ENCODE measurements at places on chromosomes 4 and X.
A peak's percentile ranks its signal among the peaks of the same experiment; 100 is the strongest.

GRCh38 chr4:7759216-7759615 is 180.4 kb downstream of the AFAP1 start:
- peak; percentile 28 for DNase-seq

- no peak for DNase-seq
Measured at GRCh38 chr4:13907255-13907751, 279.8 kb upstream of the BOD1L1 start.

GRCh38 chrX:40167233-40167849 is 69.6 kb upstream of the BCOR start:
- no peak for DNase-seq

GRCh38 chr4:153146031-153146430 is 58.2 kb upstream of the TRIM2 start:
- DNase-seq = no peak

DNA sequence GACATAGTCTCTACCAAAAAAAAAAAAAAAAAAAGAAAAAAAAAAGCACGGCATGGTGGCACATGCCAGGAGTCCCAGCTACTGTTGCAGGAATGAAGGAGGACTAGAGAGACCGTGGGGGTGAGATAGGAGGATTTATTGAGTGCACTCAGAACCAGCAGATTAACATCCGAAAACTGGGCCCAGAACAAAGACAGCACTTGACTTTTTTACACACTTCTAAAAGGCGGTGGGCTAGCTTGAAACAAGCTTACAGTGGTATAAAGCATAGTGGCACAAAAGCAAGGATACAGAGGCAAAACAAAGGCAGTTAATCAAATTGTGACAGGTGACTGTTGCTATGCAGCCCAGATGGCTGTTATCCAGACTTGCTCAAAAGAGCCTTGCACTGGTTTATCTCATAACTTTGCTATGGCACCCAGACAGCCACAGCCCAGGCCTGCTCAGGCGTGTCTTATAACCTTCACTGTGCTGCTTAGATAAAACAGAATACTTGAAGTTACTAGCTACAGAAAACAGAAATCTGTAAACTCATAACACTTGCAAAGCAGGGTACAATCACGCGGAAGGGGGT is 9.9 kb upstream of the PI4K2B start:
- peak; percentile 14 for DNase-seq

Data from CD8-positive, alpha-beta T cell (primary cell).